ENCODE measurements at places on chromosomes 2 and 18.

GRCh38 chr2:97831121-97831520 lies 117.7 kb downstream of the ZAP70 start:
- no peak for DNase-seq

DNA sequence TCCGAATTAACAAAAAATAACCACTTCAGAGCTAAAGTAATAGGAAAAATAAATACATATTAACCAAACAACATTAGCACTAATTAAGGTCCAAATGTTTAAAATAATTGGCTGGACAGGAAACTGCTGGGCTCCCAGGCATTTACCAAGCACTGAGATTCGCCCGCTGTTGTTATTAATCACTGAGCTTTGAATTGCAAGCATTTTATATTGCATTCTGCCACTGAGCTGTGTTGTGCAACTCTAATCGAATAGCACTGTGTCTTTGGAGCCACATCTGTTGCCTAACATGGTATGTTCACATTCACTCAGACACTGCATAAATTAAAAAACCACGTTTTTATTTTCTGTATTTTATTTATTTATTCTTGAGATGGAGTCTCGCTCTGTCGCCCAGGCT lies 88.9 kb downstream of the SOWAHC start:
- DNase-seq: no peak

GRCh38 chr2:120954939-120955338 lies 219.3 kb downstream of the GLI2 start:
- DNase-seq: no peak

GRCh38 chr2:195683174-195683573 lies 26.1 kb downstream of the SLC39A10 start:
- DNase-seq: no peak

DNA sequence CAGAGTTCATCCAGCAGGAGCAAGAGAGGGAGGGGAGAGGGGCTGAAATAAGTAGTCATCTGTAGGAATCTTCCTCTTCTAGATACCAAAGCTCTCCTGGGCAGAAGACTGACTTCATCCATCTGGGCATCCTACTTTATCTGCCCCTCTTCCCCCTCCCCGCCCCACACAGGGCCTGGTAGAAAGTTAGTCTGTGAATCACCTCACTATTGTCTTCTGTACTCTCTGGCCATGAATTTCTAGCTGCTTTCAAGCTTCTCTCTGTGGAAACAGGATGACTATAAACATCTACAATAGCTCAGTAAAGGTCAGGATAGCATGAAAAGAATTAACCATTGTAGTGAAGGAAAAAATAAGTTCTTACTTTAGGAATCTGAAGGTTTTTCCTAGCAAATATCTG lies 47.7 kb upstream of the RNU4ATAC start:
- DNase-seq: no peak

- no peak for DNase-seq
These were observed 211.0 kb upstream of the NT5C1B start for GRCh38 chr2:18800240-18800971.

- DNase-seq: no peak
These were observed 236.8 kb downstream of the SETBP1 start for GRCh38 chr18:44917216-44918141.

All from HAP-1 (cell line).